Activated CD8-positive, alpha-beta T cell treated with anti-CD3 and anti-CD28 coated beads for 36 hours (primary cell): ENCODE measurements at places on chromosomes 1 and 21. TPM values are rescaled to one million over a fixed set of nuclear protein-coding genes. Genes with fewer than 3 reads are reported as not detected.

PTCH2 gene
- 0.13 TPM for total RNA-seq

DNA sequence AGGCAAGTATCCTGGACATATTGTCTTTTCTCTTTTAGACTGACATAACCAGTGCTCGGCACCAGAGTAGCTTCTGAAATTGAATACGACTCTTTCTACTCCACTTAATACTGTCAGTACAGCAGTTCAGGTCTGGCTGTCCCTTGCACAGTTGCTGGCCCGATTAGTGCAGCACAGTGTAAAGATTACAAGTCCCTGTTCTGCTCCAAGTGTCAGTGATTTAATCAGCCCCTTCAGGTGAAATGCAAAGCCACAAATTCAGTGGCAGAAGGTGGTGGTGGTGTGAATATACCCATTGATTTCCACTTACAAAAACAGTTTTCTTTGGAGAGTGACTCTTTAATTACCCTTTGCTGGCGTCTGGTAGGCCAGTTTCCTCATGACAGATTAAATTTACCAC, 545.4 kb downstream of the ADGRL2 start:
- no peak for DNase-seq

DNA sequence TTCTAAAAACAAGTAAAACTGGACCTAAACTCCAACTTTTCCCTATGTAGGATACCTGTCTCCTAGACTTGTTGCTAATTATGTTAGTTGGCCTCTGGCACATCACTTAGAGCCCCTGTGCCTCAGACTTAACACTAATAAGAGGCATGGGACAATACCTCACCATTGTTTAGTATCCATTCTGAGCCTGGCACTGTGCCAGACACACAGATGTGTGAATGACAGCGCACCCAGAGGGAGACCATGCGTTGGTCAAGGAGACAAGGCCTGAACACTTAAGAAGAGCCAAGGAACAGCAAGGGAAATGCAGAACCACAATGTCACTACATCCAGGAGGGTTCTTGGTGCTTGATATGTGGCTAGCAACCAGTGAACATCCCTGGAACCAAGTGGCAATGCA, 189.1 kb downstream of the FGGY start:
- no peak for DNase-seq

- DNase-seq: no peak
These were observed 5.0 kb downstream of the PPOX start for GRCh38 chr1:161171191-161171590.

- DNase-seq: no peak
These were observed 28.4 kb downstream of the WDR26 start for GRCh38 chr1:224406216-224406615.

DNA sequence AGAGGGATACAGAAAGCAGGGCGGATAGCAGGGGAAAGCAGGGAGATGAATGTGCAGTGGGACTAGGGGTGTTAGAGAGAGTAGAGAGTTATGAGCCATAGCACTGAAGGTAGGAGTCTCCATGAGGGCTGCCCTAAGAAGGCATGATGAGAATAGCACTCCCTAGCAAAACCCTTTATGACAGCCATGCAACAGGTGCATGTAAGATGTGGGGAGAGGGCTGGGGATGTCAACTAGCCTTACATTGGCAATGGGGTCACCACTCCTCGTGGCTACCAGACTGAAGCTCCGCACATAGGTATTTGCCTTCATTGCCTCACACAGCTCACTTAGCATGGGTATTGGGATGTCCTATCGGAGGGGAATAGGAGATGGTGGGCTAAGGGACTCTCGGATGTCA, 4.6 kb downstream of the TMOD4 start:
- DNase-seq: no peak

GRCh38 chr1:210981490-210981889, 152.5 kb downstream of the KCNH1 start:
- DNase-seq: no peak

DNA sequence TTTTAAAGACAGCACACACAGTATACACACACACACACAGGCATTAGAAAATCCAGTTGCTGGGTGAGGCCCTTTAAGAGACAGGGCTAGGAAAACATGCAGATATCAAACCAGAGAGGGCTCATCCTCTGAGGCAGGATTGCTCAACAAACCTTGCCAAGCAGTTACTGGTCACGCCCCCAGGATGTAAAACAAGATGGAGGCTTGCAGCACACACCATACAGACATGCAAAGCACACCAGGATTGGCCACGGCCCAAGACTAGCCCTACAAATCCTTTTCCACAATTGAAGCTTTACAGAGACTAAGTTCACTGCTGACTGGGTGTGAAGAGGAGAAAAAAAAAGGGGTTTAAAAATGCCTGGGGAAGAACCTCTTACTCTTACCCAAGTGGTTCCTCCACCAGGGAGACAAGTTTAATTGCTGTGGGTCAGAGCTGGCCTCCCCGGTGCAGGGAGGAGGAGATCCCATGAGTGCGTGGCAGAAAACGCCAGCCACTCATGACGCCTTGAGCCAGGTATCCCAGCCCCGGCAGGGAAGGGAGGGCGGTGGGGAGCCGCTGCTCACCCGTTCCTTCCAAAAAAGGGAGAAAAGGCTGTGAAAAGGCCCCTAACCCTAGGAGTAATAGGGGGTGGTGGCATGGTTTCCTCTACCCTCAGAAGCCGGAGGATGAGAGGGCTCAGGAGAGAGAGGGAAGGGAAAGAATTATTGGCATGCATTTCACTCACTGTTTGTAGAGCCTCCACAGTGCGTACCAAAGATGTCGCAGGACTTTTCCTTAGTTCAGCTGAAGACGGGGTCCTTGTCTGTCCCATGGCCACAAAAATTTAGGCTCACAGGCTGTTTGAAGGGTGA, 594.6 kb upstream of the ZP4 start:
- DNase-seq: no peak

CTSK gene
- total RNA-seq: 2.9 TPM

DNA sequence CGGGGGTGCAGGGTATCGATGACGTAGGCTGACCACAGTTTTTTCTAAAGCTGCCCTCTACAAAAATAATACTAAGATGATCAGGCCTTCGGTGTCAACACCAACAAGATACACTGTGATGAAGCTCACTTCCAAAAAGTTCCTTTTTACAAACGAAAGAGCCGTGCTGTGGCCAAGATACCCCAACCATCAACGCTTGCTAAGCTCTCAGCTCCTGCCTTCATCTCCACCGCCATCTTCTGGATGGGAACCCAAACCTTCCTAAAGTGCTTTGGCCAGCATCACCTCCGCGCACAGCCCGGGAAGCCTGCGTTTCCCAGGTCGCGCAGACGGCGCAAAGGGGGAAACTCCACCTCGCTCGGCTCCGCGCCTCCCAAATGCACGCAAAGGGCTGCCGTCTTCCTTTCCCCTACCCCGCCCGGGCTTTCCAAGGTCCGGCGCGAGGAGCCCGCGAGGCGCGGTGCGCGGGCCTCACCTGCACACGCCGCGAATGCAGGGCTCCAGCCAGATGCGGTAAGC, 541 bp downstream of the USP48 start:
- DNase-seq: peak; percentile 75

DNA sequence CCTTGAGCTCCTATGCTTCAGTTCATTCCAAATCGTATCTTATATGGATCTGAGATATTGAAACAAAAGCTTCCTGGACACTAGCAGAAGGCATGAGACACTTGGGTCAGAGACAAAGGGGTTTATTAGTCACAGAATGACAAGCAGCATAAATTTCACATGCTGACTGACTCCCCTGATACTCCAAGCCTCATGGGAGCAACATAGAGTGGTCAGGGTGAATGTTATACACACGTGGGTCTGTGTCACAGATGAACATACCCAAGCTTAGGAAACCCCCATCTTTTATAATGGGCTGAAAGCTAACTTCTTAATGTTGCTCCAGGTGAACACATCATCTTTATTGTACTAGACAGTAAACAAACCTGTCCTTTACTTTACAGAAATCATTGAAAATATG, 599.9 kb upstream of the RGS18 start:
- DNase-seq: no peak

DDAH1 gene
- 0.09 TPM for total RNA-seq

WDR64 gene
- not detected for total RNA-seq

DNA sequence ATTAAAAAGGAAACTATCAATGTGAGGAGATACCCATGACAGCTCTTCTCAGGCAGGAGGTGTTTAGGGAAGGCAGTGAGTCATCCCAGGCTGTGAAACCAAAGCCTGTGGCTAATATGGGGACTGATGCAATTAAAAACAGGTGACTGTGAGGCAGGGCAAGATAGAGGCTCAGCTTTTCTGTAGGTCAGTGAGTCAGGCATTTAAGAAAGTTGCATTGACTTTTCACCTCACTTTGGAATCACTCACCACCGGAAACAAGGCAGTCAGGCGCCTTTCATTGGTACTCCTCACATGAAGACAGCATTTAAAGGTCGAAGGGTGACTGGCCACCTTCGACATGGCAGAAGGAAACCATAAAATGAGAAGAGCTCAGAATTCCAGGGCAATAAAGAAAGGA, 54.5 kb downstream of the PAPPA2 start:
- DNase-seq: peak; percentile 16

TFF2 gene
- total RNA-seq: not detected

RGS13 gene
- total RNA-seq: not detected

CSMD2 gene
- total RNA-seq: not detected

TRIM45 gene
- total RNA-seq: 0.27 TPM

DNA sequence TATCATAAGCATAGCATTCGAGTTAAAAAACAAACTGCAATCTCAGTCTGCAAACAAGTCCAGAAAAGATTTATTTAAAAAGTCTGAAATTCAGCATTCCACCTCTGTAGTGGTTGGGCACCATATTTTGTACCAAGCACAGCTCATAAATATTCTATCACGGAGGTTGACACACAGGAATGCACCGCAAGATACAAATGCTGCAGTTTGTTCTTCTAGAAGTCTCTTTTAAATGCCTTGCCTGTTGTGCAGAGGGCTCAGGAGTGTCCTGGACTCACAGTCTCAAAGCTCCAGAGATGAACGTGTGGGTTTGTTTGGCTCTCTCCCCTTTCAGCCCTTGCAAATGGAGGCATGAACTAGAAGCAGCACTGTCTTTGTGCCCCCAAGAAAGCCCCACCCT, 212.4 kb upstream of the USP24 start:
- DNase-seq: no peak
